RKO (cell line): ENCODE measurements at places on chromosomes 2 and 18.

DNA sequence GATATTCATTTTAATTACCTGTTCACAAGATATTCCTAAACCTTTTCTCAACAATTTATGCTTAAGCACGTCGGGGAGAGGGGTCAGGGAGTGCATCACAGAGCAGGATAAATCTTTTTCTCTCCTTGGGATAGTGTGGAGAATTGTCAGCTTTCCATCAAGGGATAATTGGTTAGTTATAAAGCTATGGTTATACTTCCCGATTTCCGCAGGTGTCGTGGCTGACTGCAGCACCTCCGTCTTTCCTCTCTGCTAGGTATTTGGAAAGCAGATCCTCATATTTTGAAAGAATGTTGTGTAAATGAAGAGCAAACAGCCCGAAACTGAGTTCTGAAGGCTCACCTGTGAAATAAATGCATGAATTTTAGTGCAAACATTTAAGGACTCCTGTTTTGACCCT lies 778 bp downstream of the DYNC2LI1 start:
- DNase-seq, result no peak

DNA sequence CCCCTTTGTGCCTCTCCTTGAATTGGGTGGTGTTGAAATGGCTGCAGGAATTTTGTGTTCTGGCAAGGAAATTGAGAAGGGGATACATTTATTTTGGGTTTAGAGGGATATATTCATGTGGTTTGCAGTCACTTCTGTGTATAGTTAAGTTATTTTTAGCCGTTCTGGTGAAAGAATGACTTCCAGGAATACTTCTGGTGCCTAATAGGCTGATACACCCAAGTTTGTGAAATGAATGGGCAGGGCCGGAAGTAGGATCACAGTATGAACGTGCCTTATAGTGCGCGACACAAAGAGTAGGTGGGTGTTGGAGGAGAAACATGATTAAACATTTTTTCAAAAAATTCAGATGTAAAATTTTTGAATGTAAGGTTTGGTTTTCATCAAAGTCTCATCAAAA lies 168.6 kb upstream of the ATP5MC3 start:
- no peak for DNase-seq

DNA sequence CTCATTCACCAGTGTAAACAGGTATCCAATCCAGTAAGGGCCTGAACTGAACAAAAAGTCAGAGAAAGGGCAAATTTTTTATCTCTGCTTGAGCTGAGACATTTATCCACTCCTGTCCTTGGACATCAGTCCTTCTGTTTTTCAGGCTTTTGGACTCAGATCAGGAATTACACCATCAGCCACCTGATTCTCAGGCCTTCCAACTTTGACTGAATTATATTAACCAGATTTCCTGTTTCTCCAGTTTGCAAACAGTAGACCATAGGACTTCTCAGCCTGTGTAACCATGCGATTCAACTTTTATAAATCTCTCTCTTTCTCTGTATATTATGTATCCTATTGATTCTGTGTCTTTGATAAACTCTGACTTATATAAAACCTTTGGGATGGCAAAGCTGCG lies 289.3 kb upstream of the CDH2 start:
- no peak for DNase-seq

- DNase-seq, result no peak
Measured at GRCh38 chr2:157876786-157877138, 632 bp upstream of the ACVR1 start.

GRCh38 chr2:143937723-143938350 lies 582.1 kb downstream of the ZEB2 start:
- no peak for DNase-seq

DNA sequence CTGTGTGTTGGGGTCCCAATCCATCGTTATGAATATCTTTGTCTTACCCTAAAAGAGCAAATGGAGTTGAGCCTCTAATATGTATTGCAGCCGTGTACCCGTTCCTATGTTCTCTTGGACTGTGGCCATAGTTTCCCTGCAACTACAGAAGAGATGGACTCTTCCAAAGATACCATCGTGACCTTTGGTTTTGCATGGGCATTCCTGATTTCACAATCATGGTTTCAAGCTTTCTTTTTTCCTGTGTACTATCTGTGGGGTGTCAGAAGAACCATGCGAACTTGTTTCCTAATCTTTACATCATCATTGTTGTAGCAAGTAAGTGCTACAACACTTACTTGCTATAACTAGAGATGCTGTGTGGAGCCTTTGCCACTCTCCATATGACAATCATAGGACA lies 1295.7 kb downstream of the DPP10 start:
- no peak for DNase-seq
